ENCODE measurements at places on chromosomes 4 and X.

- DNase-seq = no peak
Measured at GRCh38 chr4:52369649-52370048, 289.5 kb downstream of the USP46 start.

GRCh38 chr4:168502861-168503260 lies 6.0 kb downstream of the PALLD start:
- no peak for DNase-seq

- DNase-seq = no peak
Measured at GRCh38 chr4:54571293-54572151, 86.2 kb upstream of the KIT start.

- no peak for DNase-seq
Measured at GRCh38 chrX:39311646-39312045, 510.4 kb downstream of the MID1IP1 start.

DNA sequence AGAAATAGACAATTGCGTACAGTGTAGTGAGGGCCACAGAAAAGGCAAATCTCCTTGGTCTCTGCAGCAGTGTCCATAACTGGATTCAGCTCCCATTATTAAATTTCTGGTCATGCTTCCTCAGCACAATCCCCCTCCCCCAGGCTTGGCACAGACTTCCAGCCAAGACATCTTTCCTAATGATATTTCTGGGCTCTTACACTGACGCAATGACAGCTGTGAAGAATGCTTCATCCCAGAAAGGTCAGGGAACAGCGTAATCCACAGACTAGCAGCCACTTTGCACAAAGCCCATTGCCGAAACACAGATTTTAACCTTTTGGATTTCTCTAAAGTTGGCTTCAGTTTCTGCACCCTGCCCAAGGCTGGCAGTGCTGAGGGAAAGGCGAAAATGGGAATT lies 597.6 kb upstream of the CPEB2 start:
- no peak for DNase-seq

GRCh38 chr4:70842761-70843435 lies 3.2 kb upstream of the GRSF1 start:
- DNase-seq = no peak

- DNase-seq = no peak
Measured at GRCh38 chr4:105679186-105679585, 29.3 kb downstream of the INTS12 start.

DNA sequence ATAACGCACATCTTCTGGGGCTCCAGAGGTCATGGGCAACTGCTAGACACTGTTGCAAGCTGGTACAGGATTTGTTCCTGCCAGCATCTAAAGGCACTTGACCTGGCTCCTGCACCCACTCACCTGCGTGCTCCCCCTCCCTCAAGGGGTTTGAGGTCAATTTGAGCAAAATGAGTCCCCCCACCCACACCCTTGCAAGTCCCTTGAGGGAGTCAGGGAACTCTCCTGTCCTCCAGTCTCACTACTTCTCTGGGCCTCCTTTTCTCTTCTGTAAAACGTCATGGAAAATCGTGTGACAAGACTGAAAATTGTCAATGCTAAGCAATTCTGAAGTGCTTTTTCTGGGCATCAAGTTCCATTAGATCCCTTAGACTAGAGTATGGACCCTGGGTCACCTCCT lies 39.9 kb upstream of the PGK1 start:
- DNase-seq = no peak

DNA sequence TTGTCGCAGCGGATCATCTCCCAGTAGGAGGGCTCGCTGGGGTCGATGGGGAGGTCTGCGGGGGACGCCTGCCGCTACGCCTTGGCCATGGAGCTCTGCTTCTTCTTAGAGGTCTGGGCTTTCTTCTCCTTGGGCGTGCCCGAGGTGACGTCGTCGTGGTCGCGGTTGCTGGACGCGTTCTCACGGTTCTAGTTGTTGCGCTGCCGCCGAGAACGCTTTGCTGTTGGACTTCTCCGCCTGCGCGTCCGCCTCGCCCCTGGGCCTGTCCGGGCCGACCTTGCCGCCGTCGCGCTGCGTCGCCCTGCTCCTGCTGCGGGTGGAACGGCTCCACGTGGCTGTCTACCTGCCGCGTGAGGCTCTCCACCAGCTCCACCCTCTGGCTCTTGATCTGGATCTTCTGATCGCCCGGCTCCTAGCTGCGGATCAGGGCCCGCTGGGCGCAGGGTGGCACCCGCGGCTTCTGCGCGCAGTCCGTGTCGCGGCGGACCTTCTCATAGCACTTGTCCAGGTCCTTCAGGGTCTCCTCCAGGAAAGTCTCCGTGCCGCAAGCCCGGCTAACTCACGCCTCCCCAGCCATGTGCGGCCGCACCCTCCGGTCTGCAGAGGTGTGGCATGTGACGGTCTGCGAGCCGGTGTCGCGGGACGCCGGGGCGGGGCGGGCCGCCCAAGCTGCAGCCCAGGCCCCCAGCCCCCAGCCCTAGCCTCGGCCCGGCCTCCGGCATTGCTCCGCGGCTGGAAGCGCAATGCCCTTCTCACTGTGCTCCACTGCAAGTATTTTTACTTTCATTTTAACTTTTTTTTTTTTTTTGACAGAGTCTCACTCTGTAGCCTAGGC lies 40.5 kb upstream of the OGT start:
- no peak for DNase-seq

DNA sequence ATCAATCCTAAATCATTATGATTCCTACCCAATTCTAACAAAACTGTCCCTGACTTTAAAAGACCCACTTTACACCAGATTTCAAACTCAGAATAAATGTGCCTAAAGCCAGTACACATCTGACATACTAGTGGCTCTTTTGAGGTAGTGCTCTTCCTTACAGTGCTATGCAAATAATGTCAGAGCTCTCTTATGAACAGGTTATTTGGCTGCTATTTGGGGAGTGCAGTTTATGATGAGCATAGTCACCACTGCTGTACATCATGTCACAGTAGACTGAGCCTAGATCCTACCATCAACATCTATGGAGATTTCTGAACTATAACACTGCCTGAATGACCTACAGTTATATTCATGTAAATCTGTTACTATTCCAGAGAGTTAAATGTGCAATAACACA lies 50.4 kb upstream of the PAGE5 start:
- DNase-seq = no peak

- DNase-seq = no peak
Measured at GRCh38 chrX:109393859-109394258, 88.0 kb downstream of the GUCY2F start.

DNA sequence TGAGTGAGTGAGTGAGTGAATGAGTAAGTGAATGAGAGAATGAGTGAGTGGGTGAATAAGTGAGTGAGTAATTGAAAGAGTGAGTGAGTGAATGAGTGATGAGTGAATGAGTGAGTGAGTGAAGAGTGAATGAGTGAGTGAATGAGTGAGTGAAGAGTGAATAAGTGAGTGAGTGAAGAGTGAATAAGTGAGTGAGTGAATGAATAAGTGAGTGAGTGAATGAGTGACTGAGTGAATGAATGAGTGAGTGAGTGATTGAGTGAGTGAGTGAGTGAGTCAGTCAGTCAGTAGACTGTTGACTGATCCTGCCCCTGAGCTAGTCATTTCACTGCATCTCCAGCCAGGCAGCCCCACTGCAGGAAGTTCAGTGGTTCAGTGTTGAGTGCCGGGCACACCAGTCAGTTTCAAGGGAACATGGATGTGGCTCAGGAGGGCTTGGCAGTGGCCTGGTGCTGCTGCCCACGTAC lies 228.4 kb upstream of the PSAPL1 start:
- DNase-seq = no peak

GRCh38 chr4:78945651-78946179 lies 6.5 kb upstream of the PAQR3 start:
- no peak for DNase-seq

- DNase-seq = no peak
Measured at GRCh38 chr4:168720396-168720900, 223.6 kb downstream of the PALLD start.

DNA sequence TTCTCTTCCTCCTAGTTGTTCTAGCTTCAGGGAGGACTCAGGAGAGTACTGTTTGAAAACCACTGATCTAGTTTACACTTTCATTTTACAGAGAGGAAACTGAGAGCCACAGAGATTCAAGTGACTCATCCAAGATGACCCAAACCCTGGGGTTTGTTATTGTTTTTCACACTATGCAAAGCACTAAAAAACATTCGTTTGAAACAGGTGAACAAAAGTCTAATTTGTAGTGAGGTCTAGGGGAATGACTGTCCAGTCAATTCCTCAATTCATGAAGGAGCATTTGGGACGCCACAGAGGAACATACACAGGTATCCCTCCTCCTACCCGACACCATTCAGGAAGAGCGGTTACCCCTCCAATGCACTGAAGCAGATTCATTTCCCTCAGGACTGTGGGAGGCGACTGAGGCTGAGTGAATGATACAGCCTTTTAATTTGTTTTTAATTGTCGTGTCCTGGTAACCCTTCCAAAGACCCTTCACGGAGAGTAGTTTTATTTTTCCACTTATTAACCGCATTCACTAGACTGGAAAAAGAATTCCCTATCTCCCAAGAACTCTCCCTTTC lies 30.3 kb downstream of the TLR10 start:
- no peak for DNase-seq

DNA sequence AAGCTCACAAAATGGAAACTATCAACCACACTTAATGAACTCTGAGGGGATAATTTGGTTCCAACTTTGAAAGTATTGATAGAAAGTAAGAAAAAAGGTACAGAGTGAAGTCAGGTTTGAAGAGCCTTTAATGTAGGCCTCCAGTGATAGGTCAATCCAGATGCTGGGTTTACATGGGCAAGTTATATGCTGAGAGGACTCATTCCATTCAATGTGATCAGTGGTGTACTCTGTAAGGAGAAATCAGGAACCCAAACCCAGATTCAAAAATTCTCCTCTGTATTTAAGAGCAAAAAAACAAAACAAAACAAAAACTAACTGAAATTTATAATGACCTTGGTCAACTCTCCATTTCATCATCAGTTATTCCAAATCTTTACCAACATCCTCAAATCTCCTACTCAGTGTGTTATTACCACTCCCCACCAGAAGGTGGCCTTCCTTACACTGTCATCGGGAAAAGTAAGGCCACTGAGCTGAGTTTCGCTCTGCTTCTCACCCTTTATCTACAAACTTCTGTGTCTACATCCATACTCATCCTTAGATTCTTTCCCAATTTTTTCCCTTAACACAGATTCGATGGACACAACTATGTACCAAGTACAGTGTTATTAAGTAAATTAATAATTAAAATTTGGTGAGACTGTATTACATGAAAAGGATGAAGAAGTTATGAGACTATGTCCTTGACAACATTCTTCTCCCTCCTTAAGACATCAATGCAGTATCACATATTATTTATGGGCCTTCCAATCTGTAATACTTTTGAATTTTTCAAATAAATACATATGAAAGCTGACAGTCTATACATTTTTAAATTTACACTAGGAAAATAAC lies 88.3 kb downstream of the ZAR1 start:
- peak; percentile 15 for DNase-seq

- DNase-seq = no peak
Measured at GRCh38 chr4:105765690-105766407, 57.3 kb downstream of the GSTCD start.

DNA sequence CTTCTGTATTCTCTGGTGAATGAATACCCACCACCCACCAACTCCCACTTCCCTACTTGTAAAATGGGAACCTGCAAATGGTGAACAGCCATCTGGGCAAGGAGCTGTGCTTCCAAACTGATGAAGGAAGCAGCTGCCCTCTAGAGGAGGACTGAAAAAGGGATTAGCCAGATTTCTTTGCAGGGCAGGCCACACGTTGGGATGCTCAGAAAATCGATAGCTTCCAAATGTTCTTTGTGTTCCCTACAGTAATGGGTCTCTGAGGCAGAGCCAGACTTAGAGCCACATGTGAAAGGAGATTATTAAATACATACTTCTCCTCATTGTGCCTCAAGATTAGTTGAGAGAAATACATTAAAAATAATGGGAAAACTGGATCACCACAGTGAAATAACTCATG lies 39.3 kb upstream of the LPAR4 start:
- DNase-seq = no peak

GRCh38 chrX:120331116-120331515 lies 19.9 kb upstream of the TMEM255A start:
- no peak for DNase-seq

DNA sequence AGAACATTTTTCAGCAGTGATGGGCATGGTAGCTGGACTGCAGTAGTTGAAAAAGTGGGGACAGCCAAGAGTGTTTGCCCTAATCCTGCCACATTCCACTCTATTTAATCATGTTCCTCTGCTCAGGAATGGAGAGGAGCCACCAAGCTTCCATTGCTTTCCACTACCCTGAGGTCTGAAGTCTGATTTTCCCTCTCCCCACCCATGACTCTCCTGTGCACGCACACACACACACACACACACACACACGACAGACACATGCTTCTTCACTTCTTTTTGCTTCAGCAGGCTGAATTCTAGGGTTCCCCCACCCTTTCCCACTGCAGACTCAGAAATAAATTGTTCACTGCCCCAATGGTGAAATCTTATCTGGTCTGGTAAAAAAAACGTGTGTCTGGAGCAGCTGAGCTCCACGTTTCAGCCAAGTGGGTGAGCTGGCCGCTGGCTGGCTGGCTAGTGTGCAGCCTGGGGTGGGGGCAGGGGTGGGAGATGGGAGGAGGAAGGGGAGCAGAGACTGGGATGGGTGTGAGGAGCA lies 142.7 kb upstream of the NALF2 start:
- DNase-seq = no peak

- no peak for DNase-seq
Measured at GRCh38 chr4:174531486-174531885, 9.2 kb upstream of the HPGD start.

GRCh38 chr4:187444061-187444460 lies 551.5 kb upstream of the ZFP42 start:
- DNase-seq = no peak

DNA sequence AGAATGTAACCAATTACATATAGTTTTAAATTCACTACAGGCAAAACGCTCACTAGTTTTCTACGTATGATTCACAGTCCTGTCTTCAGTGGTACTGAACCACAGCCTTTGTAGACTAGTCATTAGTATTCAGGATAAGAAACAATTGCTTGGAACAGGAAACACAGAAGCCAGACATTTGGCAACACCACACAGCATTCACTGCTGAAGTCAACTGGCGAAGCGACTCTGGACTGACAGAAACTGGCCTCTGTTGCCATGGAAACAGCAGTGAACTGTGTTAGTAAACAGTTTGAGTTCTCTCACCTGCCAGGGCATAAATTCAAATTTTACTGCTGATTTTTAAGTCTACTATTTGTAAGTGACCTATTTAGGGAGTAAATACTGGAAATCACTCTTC lies 57.6 kb downstream of the MAPK10 start:
- DNase-seq = no peak

GRCh38 chr4:104743215-104743653 lies 248.5 kb upstream of the CXXC4 start:
- no peak for DNase-seq

DNA sequence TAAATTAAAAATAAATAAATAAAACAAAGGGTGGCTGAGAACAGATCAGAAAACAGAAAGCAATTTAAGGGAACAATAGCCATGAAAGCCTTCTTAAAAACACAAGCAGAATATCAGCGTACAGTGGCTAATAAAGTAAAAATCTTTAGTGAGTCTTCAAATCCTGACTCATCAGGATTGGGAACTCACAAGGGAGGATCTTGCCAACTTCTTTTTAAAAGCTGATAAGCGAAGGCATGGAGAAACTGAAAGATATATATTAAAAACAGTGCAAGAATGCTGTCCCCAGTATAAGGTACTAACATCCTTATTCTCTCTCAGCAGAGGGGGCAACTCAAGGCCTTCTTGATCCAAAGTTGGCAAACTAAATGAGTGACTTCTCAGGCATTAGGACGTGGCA lies 180.1 kb downstream of the DHX15 start:
- no peak for DNase-seq

Data from stimulated activated CD4-positive, alpha-beta T cell treated with anti-CD3 and anti-CD28 coated beads, Interleukin-1b, Interleukin-23, amount 100 ng/mL, for 1 hour (primary cell).